ENCODE measurements at places on chromosomes 1 and 21. TPM values are rescaled to one million over a fixed set of nuclear protein-coding genes. Genes with fewer than 3 reads are reported as not detected.
A peak's percentile ranks its signal among the peaks of the same experiment; 100 is the strongest.

- no peak for DNase-seq
- no peak overlapping the region for H3K27ac ChIP-seq
- H3K4me3 ChIP-seq = no peak overlapping the region
- no peaks in the 10 kb centered on the region for H3K27me3 ChIP-seq
- H3K4me1 ChIP-seq = no peaks in the 10 kb centered on the region
These were observed 212.4 kb downstream of the ZNF648 start for GRCh38 chr1:181849071-181849470.

DNA sequence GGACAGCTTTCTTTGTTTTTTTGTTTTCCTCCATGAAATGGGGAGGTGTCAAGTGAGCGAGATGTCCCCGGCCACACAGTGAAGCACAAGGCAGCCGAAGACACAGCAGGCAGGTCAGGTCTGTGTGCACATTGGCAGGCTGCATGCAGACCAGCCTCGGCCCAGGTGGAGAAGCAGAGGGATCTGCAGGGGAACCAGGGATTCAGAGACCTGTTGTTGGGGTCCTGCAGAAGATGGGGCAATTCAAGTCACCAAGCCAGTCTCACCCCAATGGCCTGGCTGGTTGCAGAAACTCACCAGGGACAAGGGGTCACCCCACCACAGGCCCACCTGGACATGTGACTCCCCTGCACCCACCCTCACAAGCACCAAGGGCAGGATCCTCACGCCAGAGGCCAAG lies 4.0 kb upstream of the ABCG1 start:
- DNase-seq = no peak
- H3K27ac ChIP-seq = no peak overlapping the region
- H3K4me1 ChIP-seq = peaks cover 11% of the 10 kb centered on the region

DNA sequence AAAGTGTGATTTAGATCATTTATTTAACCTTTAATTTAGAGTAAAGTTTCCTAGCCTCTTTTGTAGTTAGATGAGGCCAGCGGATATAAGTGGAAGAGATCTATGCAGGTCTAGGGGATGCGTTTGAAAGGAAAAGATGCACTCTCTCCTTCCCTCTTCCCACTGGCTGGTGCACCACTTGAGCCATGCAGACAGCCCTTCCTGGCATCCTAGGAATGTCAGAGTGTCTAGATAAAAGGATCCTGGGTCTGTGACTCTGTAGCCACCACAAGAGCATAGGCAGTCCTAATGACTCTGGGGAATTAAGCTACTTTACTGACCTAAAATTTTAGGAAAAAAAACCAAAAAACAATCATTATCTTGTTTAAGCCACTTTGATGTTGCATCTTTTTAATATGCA lies 16.0 kb upstream of the STUM start:
- H3K27ac ChIP-seq = no peak overlapping the region
- no peaks in the 10 kb centered on the region for H3K4me1 ChIP-seq
- DNase-seq = no peak
- no peak overlapping the region for H3K4me3 ChIP-seq
- no peaks in the 10 kb centered on the region for H3K27me3 ChIP-seq

GRCh38 chr1:182658055-182658454 lies 26.3 kb downstream of the RGS8 start:
- no peak overlapping the region for H3K4me3 ChIP-seq
- no peaks in the 10 kb centered on the region for H3K4me1 ChIP-seq
- no peak for DNase-seq
- no peak overlapping the region for H3K27ac ChIP-seq
- H3K36me3 ChIP-seq = no peaks in the 10 kb centered on the region

DNA sequence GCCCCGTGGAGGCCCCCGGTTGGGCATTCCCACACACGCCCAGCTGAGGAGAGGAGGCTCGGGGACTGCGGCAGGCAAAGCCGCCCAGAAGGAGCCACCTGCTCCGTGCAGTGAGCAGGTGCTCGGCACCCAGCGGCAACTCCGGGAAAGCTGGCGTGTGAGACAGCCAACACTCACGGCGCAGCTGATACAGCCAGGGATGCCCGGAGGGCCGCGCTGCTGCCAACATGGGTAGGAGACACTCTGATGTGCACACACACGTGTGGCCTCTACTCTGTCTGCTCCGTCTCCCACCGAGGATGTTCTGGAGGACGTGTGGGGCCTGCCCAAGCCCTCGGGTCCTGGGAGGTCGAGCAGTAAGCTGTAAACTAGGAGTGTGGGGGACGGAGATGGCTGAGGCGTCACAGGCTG lies 12.9 kb downstream of the MORN1 start:
- H3K36me3 ChIP-seq = no peaks in the 10 kb centered on the region
- H3K4me1 ChIP-seq = peaks cover 33% of the 10 kb centered on the region
- no peak for DNase-seq

GRCh38 chr1:36790191-36790590 lies 244.1 kb downstream of the GRIK3 start:
- no peaks in the 10 kb centered on the region for H3K4me1 ChIP-seq
- no peak overlapping the region for H3K4me3 ChIP-seq
- H3K36me3 ChIP-seq = no peaks in the 10 kb centered on the region
- H3K27ac ChIP-seq = no peak overlapping the region
- DNase-seq = no peak
- H3K27me3 ChIP-seq = no peaks in the 10 kb centered on the region

DNA sequence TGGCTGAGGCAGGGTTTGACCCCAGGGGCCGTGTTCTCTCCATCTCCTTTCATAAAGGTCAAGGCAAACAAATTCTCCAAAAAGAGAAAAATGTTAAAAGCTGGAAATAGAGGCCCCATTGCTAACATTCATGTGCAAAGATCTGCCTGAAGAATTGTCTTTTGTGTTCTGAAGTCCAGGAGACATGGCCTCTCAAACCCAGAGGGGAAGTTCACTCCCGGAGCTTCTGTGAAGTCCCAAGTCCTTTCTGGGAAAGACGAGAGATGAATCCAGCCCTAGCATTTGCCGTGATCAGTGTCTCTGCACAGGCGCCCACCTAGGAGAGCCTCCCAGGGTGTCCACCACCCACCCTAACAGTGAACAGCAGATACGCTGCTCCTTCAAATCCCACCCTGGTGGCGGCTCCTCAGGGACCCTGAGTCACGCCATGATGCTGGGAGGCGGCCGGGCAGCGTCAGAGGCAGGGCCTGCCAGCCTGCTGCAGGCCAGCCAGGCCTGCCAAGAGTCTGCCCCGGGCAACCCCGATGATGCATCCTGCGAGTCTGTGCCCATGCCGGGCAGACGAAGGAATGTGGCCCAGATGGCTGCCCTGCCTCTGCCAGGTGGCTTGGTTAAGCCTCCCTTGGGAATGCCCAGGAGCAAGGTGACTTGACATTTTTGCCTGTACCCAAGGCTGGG lies 5.2 kb upstream of the C2CD2 start:
- H3K27ac ChIP-seq = no peak overlapping the region
- peaks cover 23% of the 10 kb centered on the region for H3K4me1 ChIP-seq
- H3K4me3 ChIP-seq = no peak overlapping the region

- no peak overlapping the region for H3K4me3 ChIP-seq
- DNase-seq = peak; percentile 58
- H3K36me3 ChIP-seq = no peaks in the 10 kb centered on the region
- H3K27ac ChIP-seq = no peak overlapping the region
These were observed 24.4 kb upstream of the CLDN14 start for GRCh38 chr21:36504067-36505058.

GRCh38 chr1:190762325-190762724 lies 284.7 kb upstream of the BRINP3 start:
- H3K27ac ChIP-seq = no peak overlapping the region
- no peaks in the 10 kb centered on the region for H3K36me3 ChIP-seq
- H3K4me3 ChIP-seq = no peak overlapping the region
- H3K27me3 ChIP-seq = no peaks in the 10 kb centered on the region
- H3K4me1 ChIP-seq = no peaks in the 10 kb centered on the region
- DNase-seq = no peak

GRCh38 chr1:203475012-203475981 lies at the start of gene PRELP:
PRELP (plus strand) TSS chr1:203475806; CDS start chr1:203483185, 7,379 bp downstream.
- no peak for DNase-seq
- H3K36me3 ChIP-seq = no peaks in the 10 kb centered on the region
- peaks cover under 1% of the 10 kb centered on the region for H3K4me1 ChIP-seq
- H3K4me3 ChIP-seq = no peak within 1 kb of the TSS

DNA sequence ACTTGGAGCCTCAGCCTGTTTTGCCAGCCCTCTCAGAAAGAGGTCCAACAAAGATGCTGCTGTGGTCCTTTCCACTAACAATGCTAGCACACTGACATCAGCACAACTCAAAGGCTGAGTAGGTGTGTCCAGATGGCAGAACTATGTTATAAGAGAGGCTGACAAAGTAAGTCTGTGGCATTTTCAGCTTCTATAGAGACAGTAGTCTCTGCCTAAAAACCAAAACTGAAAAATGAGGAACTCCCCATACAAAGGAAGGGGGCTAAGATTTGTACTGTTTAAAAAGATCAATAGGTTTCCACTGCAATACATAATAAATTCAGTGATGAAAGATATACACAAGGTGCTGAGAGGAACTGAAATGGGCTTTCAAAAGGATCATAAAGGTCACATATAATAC lies 12.3 kb downstream of the ERO1B start:
- no peaks in the 10 kb centered on the region for H3K27me3 ChIP-seq
- H3K4me3 ChIP-seq = no peak overlapping the region
- no peak for DNase-seq
- H3K27ac ChIP-seq = no peak overlapping the region
- H3K36me3 ChIP-seq = no peaks in the 10 kb centered on the region
- H3K4me1 ChIP-seq = no peaks in the 10 kb centered on the region

The UBE2U gene
- not detected for polyA plus RNA-seq

The FDPS gene
- polyA plus RNA-seq = 88.3 TPM

The SHISA4 gene
- polyA plus RNA-seq = 0.12 TPM

The CELA3B gene
- not detected for polyA plus RNA-seq
